ENCODE measurements at places on chromosomes 6 and 20.
A peak's percentile ranks its signal among the peaks of the same experiment; 100 is the strongest.

GRCh38 chr6:91743756-91744155 is 1156.9 kb upstream of the MAP3K7 start:
- DNase-seq = no peak

DNA sequence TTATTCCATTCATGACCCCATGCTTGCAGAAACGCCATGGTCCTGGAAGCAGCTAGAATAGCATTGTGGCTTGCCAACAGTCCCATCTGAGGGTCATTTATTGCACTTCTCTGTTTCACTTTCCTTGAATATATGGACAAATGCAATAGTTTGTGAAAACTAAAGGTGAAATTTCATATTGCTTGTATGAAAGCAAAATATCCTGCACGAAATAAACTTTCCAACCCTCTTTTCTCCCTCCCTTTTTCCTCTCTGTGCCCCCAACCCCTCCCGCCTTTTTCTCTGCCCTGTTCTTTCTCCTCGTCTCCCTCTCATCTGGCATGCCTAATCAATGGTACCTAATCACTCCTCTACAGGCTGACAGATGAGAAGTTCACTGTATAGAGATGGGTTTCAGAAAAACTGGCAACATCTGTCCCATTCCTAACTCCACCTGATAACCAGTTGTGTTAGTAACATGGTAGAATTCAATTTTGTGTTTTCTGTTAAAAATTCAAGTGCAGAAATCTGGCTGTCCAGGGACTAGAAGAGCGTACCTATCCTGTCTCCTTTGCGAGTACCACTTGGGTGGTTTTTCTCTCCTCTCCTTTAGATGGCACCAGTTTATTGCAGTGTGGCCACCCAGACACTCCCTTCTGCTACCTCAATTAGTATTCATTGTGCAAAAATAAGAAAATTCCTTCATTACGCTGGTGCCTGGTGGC is 198.6 kb downstream of the FOXA2 start:
- DNase-seq = no peak

GRCh38 chr20:58883241-58883691 is 30.8 kb downstream of the GNAS start:
- DNase-seq = no peak

GRCh38 chr20:8242827-8243724 is 111.0 kb downstream of the PLCB1 start:
- DNase-seq = no peak

- DNase-seq = no peak
Measured at GRCh38 chr6:17628873-17629272, 28.8 kb downstream of the FAM8A1 start.

DNA sequence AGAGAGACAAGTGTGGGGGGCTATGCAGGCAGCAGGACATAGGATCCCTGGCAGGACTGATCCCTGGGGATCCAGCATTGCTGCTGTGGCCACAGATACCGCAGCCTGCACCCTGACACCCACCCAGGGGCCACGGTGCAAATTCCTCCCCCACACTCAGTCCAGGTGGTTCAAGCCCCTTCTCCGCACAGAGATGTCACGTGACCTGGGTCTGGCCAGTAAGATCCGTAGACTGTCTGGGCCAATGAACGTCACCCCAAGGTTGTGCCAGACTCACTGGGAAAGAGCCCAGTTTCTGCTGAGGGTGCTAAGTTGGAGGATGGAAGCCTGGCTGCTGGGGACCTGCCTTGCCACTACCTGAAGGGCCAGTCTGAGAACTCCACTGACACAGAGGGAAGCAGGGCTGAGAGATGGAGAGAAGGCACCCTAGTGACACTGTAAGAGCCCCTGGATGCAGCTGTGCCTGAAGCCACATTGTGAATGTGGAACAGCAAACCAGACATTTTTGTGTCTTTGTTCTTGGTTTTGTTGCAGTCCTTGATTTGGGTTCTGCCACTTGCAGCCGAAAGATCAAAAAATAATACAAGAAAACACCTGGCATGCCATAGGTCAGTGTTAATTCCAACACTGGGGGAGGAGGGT is 228.6 kb downstream of the PREX1 start:
- no peak for DNase-seq

- no peak for DNase-seq
Measured at GRCh38 chr20:704726-705125, 29.1 kb upstream of the SCRT2 start.

DNA sequence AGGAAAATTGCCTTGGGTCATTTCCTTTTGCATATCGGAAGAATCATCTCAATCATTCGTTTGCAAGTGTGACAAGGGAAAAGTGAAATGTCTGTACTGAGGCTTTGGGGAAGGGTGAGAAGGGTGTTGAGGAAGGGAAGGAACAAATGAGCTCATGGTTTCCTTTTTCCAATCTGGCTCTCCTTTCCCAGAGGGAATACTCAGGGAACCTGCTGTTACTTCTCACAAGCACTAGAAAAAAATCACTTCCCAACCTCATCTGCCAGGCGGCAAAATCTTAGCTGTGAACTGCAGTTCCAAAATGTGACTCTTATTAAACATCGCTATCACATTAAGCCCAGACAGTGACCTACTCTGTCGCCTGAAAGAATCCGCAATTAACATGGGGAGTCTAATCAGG is 258.1 kb downstream of the ZNF217 start:
- no peak for DNase-seq

- peak; percentile 84 for DNase-seq
Measured at GRCh38 chr6:44151348-44152108, 7.1 kb upstream of the CAPN11 start.

DNA sequence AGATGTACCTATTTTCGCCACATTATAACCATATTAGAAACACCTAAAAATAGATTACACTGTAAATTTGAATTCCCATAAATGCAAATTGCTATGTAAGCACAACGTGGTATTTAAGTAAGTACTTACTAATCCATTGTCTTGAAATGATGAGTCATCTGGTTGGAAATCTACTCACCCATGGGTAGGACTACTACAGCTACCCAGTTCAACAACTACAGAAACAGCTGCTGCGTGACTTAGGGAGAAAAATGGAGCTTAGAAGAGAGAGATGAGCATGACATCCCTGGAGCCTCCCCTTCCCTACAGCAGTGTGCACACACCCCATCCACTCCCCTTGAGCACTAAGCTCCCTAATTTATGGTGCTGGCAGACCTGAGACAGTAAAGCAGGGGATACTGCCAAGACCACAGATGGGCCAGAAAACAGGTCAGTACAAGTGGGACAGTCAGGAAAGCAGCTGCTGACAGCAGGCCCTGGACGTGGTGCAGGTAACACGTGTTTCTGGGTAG is 26.9 kb downstream of the RRAGD start:
- no peak for DNase-seq

DNA sequence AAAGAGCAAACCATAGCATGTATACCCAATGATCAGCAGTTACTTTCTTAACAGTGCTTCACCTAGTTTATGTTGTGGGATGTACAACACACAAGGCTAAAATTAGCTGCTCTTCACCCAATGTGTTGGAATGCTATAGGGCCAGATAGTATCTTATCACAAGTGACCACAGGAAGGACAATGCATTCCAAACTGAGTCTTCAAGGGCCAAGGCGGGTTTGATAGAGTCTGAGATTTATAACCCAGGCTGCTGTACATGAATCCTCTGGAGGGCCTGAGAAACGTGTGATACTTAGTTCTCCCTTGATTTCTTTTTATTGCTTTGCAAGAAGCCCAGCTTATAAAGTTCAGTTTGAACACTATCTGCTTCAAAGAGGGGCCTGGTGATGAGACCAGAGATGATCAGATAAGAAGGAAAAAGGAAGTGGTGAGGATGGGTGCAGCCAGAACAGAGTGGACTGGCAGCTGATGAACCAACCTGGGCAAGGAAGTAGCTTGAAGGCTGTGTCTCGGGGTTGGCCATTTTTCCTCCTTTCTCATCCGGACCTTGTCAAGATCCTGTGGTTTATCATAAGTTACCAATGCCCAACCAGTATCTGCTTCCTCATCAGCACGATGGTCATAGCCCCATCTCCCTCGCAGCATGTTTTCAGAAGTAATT is 62.2 kb upstream of the BMP2 start:
- DNase-seq = no peak

DNA sequence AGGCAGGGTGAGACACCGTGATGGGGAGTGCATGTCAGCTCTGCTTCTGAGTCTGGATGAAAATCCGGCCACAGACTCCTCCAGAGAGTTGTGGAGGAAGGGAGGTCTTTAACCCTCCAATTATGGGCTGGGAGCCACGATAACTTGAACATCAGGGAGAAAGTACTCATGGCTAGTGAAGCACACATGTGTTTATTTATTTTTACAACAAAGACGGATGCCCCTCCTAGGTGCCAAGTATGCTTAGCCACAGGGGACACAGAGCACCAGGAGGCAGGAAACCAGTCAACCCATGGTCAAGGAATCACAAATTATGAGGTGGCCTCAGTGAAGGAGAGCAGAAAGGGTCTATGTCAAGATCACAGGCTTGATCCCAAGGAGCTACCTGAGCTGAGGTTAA is 54.1 kb downstream of the ZNF217 start:
- no peak for DNase-seq

- DNase-seq = peak; percentile 2
Measured at GRCh38 chr6:35048631-35049083, 92.5 kb downstream of the TCP11 start.

DNA sequence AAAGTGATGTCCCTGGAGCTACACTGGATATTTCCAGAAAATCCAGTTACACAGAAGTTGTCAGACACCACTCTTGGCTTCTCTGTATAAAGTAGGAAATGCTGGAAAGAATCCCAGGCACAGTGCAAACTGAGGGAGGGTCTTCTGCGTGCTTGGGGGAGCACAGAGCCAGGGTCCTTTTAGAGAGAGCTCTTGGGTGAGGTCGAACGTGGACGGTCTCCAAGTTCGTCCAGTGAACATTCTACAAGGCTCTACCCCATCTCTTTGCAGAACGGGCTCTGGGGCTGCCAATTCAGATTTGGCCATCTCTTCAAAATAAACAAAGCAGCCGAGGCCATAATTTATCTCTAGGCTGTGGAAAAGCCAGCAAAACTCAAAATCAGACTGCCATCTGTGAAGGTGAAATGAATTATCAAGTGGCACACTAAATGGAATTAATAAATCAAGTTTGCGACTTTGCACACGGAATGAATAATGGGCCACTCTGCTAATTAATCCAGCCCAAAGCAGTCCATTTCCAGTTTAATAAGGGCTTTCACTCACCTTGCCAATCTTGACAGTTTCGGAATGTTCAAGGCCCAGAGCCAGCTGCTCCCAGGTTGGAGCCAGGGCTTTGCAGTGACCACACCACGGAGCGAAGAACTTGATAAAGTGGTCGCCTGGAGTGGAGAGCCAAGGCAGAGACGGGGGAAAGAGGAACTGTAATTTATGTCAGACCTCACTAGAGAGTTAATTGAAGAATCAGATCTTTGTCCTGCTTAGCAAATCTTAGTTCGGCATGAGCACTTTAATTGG is 19.3 kb downstream of the TXNDC5 start:
- DNase-seq = no peak

DNA sequence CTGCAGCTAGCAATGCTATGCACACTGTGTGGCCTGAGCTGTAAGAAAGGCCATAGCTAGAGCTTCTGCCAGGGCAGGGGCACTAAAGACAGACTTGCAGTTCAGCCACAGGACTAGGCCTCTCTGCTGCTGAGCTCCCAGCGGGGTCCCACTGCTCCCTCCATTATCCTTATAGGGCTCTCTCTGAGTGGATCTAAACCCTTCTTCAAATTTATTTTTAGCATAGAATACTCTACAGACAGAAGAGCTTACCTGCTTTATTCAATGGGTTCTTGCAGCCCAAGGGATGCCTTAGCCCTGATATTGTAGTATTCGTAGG is 100.9 kb upstream of the MLN start:
- no peak for DNase-seq

DNA sequence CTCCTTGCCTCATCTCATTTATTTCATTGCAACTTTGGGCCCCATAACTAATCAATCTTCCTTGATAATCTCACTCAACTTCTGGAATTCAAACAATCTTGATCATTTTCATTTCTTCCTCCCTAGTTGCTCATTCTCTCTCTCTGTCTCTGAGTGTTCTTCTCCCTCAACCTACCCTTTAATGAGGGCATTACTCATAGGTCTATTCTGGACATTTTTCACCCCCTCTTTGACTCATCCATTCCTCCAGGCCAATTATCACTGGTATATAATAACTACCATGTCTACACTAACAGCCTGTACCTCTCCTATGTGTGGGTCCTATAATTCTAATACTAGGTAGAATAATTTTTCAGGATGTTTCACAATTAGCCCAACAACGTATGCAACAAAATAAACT is 78.8 kb downstream of the COL21A1 start:
- DNase-seq = no peak

DNA sequence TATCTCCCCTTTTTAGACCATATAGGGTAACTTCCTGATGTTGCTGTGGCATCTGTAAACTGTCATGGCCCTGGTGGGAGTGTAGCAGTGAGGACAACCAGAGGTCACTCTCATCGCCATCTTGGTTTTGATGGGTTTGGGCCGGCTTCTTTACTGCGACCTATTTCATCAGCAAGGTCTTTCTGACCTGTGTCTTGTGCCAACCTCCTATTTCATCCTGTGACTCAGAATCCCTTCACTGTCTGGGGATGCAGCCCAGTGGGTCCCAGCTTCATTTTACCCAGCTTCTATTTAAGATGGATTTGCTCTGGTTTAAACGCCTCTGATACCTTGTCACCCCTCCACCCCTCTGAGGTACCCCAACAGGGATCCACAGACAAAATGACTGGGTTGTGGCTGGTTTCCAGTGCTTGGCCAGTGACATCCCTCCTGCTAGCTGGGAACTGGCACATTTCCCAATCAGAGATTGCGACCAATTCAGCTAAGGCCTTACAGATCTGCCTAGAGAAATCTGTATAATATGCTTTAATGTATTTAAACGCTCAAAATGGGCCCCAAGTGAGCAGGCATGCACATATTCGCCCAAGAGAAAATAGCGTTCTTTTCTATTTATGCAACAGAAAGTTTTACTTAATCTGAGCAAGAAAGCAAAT is 315.6 kb upstream of the QKI start:
- no peak for DNase-seq

- peak; percentile 47 for DNase-seq
Measured at GRCh38 chr20:44651684-44652423, at the start of gene ADA. ADA (minus strand) TSS chr20:44651699; CDS start chr20:44651607, 92 bp downstream.

- no peak for DNase-seq
Measured at GRCh38 chr6:119247504-119247903, 102.1 kb downstream of the MAN1A1 start.

GRCh38 chr6:119736296-119737021 is 386.9 kb upstream of the MAN1A1 start:
- no peak for DNase-seq

- DNase-seq = peak; percentile 54
Measured at GRCh38 chr20:45011108-45011526, 44.8 kb downstream of the STK4 start.

GRCh38 chr20:11459090-11459890 is 458.4 kb upstream of the BTBD3 start:
- no peak for DNase-seq

DNA sequence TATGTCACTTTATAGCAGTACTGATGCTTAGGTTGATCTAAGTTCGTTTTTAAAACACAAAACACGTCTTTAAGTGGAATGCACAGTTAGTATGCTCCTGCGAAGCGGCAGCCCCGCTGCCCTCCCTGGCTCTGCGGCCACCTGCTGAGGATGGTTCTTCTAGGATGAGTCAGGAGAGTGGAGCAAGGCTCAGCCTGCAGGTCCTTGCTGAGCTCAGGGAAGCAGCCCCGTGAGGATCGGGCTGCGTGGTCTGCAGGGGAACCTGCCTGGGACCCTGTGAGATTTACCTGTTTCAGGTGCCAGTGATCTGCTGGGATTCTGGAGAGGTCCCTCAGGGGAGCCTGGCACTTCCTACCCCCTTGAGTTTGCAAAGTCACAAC is 57.5 kb downstream of the SYNJ2 start:
- no peak for DNase-seq
